ENCODE measurements at places on chromosomes 6 and 20.

GRCh38 chr20:25725639-25726038 is 29.0 kb upstream of the ZNF337 start:
- no peak for DNase-seq

GRCh38 chr6:27872642-27873020 is 39.6 kb downstream of the OR2B2 start:
- DNase-seq: no peak

- DNase-seq: no peak
These were observed 15.5 kb upstream of the GSTA3 start for GRCh38 chr6:52925042-52925441.

DNA sequence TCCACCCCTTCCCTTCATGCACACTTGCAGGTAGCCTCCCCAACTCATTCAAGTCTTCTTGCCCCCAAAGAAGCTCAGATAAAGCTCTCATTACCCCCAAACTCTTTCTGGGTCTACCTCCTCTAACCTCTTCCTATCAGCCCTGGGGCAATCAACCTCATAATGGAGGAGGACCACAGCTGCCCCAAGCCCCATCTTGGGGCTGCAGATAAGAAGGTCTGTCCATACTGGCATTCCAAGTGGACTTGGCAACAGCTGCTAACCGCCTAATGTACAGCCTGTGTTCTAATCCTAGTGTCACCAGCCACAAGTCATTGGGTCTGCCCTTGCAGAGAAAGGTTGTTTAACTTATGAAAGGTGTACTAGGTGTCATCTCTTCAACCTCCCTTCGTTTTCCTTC is 107.4 kb upstream of the ADGRF1 start:
- no peak for DNase-seq

DNA sequence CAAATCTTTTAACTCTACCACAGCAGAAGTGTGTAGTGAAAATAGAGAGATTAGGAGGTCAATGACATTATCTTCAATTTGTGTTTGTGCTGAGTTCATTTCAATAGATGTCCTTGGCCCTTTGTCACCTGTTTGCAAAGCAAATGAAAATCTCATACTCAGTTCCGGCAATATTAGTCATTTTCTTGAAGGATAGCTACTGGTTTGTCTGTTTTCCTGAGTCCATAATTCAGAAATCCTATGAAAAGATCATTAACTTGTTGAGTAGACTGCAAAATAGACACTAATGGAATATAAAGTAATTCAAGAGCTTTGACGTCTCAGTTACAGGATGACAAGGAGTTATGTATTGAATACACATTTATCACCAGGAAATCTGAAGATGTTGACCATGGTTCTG is 821.1 kb upstream of the FLRT3 start:
- DNase-seq: no peak

DNA sequence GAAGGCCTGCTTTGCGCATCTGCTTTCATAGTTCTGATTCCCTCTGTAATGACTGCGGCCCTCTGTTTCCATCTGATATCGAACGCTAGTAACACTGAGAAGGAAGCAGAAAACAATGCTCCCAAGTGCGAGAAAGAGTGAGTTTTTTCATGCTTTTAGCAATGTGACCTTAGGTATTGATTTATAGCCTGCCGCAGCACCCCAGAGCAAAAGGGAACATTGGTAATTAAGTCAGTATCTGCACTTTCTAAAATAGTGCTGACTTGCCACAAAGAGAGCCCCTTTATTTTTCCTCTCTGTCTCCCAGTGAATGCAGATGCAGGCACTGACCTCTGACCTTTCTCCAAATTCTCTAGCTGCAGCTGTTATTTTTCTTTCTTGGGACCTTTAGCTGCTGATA is 129.8 kb downstream of the HDGFL1 start:
- no peak for DNase-seq

DNA sequence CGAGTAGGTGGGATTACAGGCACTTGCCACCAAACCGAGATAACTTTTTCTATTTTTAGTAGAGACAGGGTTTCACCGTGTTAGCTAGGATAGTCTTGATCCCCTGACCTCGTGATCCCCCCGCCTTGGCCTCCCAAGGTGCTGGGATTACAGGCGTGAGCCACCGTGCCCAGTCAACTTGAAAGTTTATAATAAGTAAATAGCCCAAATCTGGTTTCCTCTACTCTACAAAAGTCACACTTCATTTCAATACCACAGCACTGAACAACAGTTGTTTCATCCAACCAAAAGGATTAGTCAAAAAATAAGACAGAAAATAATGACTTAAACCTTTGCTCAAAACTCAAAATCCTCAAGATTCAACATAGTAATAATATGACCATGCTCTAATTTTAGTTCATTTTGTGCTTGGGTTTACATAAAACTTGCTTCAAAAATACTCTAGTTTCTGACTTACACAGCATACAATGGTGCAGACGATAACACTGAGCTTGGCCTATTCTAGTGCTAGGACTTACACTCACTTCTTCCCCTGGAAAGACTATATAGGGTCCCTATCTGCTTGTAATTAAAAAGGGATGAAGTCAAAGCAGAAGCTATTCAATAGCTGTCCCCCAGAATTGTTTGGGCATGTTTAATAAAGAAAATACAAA is 56.7 kb downstream of the NT5E start:
- DNase-seq: no peak

DNA sequence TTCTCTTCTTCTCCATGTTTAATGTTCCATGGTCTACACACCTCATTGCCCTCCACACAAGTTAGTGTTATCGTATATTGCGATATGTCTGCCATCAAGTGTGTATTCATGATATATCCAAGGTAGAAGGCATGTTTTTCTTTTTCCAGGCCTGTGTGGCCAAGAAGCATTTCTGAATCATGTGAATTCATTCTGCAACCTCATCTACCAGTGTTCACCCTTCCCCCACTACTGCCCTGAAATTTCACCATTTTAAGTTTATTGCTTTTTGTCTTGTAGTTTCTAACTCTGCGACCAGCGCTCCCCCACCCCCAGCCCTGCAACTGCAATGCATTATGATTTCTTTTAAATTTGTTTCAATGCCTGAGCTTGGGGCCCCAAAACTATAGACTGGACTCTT is 618.0 kb upstream of the FLRT3 start:
- peak; percentile 5 for DNase-seq
